ENCODE measurements at places on chromosomes 7 and 10.

GRCh38 chr7:83153419-83153818 lies 9.3 kb downstream of the PCLO start:
- no peaks in the 10 kb centered on the region for H3K4me1 ChIP-seq
- no peak overlapping the region for H3K4me3 ChIP-seq
- H3K27ac ChIP-seq, result no peak overlapping the region

DNA sequence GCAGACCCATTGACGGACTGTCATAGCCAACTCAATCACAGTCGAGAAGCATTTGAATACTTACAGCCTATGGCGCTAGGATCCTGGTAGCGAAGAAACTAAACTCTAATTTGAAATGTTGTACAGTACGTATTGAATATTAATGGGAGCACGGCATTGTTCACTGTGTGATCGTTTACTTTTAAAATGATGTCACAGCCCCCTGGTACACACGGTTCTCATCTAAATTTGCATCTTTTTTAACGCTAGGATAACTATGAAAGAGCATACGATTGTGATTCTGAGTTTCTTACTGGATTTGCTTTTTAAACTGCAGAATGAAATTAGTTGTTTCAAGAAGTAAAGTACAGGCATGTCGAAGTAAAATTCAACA lies 895 bp upstream of the NAPEPLD start:
- H3K4me3 ChIP-seq, result peak overlapping the region; percentile 98
- peak overlapping the region; percentile 91 for H3K27ac ChIP-seq
- peaks cover 11% of the 10 kb centered on the region for H3K27me3 ChIP-seq
- no peak for DNase-seq

DNA sequence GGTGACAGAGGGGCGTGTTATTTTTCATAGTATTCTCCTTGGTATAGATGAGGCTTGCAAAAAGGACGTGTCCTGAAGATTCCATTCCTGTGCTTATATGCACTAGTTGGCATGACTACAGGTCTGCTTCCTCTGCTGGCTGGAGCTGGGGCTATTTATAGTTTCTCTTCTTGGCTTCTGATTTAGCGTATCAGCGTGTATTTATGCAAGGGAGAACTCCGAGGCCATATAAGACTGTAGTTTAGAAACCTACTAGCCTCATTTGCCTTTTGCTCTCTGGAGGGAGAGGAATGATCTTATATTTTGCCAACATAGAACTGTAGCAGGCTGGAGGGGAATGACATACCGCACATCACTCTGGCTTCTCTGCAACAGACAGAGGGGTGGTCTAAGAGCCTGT lies 39.7 kb downstream of the CACNB2 start:
- peaks cover 18% of the 10 kb centered on the region for H3K4me1 ChIP-seq
- DNase-seq, result no peak
- H3K4me3 ChIP-seq, result no peak overlapping the region
- peaks cover 4% of the 10 kb centered on the region for H3K27me3 ChIP-seq
- peaks cover 10% of the 10 kb centered on the region for H3K36me3 ChIP-seq

DNA sequence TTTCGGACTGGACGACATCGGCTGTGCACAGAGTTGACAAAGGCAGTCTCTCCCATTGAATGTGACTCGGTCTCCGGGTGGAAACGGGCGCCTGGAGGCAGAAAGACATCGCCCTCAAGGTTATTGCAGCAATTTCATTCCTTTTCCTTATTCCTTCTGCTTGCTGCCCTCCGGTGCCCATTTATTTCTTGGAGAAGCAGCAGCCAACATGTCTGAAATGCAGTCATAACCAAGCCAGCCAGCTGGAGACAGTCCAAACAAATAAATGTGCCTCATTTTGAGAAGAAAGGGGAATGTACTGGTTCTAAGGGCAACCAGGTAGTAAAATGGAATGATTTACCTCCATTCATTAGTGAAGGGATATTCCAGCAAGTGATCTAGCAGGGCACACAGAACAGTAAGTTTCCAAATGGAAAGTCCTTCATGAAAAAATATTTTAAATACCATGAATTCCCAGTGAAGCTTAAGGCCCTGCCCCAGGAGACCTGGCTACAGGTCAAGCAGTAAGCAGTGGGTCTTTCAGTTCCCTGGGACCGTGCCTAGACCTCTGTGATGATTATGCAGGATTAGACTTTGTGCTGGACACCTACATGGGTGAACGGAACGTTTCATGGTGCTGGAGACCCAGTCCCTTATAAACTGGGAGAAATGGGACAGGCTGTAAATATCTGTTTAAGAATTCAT lies 86.6 kb downstream of the ABLIM1 start:
- no peak for DNase-seq
- no peaks in the 10 kb centered on the region for H3K36me3 ChIP-seq
- H3K4me3 ChIP-seq, result no peak overlapping the region

GRCh38 chr7:138527746-138528223 lies 67.7 kb downstream of the TRIM24 start:
- no peak overlapping the region for H3K4me3 ChIP-seq
- H3K4me1 ChIP-seq, result no peaks in the 10 kb centered on the region
- H3K27ac ChIP-seq, result no peak overlapping the region
- H3K36me3 ChIP-seq, result peaks cover 100% of the 10 kb centered on the region

DNA sequence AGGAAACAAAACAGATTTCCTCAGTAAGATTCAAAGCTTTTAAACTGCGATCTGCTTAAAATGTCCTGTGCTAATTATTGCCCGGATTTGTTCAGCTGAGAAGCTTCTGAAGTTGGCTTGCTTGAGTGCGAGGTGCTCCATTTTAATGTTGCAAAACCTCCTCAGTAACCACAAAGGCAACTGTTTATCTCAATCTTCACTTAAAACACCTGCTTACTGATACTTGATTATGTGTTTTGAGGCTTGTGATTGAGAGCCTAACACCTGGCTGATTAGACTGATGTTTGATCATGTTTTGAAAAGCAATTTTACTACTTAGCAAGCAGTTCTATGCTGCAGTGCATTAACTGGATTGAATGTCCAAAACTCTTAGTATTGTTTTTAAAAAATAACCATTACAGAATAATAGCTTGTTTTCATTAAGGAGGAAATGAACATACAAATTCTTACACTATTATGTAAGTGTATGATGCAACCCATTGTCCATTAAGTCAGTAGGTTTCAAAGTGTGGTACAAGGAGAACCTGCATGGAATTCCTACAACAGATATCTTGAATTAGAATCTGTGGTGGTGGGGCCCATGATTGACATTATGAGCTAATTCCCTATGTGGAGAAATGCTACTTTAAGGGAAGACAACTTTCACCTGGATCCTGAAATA lies 96.9 kb upstream of the FAM180A start:
- no peaks in the 10 kb centered on the region for H3K27me3 ChIP-seq
- no peak overlapping the region for H3K27ac ChIP-seq
- H3K4me3 ChIP-seq, result no peak overlapping the region
- DNase-seq, result no peak
- peaks cover 13% of the 10 kb centered on the region for H3K4me1 ChIP-seq
- H3K36me3 ChIP-seq, result no peaks in the 10 kb centered on the region

DNA sequence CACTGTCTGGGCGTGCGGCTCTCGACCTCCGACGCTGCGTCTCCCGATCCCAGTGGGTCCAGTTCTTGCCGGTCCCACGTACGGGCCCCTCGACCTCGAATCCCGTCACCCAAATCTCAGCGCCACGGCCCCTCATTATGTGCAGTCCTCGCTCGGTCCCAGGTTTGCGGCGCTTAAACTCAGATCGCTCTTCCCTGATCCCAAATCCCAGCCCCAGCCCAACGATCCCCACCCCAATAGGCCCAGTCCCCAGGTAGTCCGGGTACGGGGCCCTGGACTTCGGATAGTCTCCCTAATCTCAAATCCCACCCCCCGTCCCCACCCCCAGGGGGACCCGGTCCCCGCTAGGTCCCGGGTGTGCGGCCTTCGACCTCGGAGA lies 666 bp downstream of the HNRNPF start:
- peak overlapping the region; percentile 97 for H3K4me3 ChIP-seq
- DNase-seq, result no peak
- peaks cover 5% of the 10 kb centered on the region for H3K27me3 ChIP-seq
- peaks cover 22% of the 10 kb centered on the region for H3K4me1 ChIP-seq

DNA sequence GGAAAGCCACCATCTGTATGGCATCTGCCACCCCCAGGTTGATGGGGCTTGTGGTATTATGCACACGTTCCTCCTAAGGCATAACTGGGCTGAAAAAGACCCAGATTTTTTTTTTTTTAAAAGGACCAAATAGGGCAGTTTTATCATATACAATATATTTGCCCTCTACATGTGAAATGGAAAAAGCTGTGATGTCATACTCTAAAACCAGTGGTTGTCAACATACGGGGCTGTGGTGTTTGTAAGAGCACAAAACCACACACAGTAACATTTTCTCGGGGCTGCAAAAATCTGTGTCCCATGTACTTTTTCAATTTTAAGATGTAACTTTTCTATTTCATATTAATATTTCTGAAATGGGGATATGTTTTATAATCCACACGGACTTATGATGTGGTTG lies 34.9 kb downstream of the FAM171A1 start:
- H3K4me3 ChIP-seq, result no peak overlapping the region
- H3K27me3 ChIP-seq, result no peaks in the 10 kb centered on the region
- H3K4me1 ChIP-seq, result peaks cover 22% of the 10 kb centered on the region
- peak overlapping the region; percentile 72 for H3K27ac ChIP-seq
- peaks cover 37% of the 10 kb centered on the region for H3K36me3 ChIP-seq
- DNase-seq, result no peak

DNA sequence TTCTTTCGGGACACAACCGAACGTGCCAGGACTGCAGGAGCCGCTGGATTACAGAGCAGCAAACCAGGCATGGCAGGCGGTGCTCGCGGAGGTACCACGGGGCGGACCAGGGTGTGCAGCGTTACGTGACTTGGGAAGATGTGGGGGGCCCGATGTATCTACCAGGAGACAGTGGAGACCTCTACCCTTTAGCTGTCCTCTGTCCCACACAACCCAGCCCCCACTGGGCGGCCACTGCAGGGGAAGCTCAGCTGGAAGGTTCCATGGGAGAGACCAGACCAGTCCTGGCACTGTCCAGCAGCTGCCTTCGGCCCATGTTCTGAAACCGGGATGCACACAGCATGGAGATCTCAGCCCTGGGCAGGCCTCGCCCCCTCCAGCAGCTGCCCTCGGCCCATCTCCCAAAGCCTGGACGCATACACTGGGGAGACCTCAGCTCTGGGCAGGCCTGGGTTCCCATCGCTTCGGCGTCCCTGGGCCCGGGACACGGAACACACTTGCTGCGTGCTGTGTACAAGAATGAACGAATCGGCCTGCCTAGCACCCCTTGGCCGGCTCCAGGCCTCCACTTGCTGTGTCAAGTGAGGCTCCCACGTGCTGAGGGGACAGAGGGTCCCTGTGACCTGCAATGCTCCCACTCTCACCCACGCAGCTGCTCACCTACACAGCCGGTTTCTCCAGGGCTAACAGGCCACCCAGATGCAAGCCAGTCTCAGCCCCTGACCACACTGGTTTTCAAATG lies 177.4 kb downstream of the ELFN1 start:
- H3K4me1 ChIP-seq, result peaks cover 65% of the 10 kb centered on the region
- H3K27ac ChIP-seq, result peak overlapping the region; percentile 90
- no peak overlapping the region for H3K4me3 ChIP-seq
- DNase-seq, result peak; percentile 5

- no peaks in the 10 kb centered on the region for H3K27me3 ChIP-seq
- no peak for DNase-seq
- no peaks in the 10 kb centered on the region for H3K36me3 ChIP-seq
- peaks cover 8% of the 10 kb centered on the region for H3K4me1 ChIP-seq
Observed at GRCh38 chr10:34406463-34407323, 408.4 kb downstream of the PARD3 start.

Data from nephron progenitor cell (in vitro differentiated cells).